T-helper 17 cell (primary cell): ENCODE measurements at places on chromosomes 5 and 9. TPM values are rescaled to one million over a fixed set of nuclear protein-coding genes. Genes with fewer than 3 reads are reported as not detected.

- no peaks in the 10 kb centered on the region for H3K27me3 ChIP-seq
- H3K27ac ChIP-seq = no peak overlapping the region
- H3K4me1 ChIP-seq = peaks cover 2% of the 10 kb centered on the region
- H3K36me3 ChIP-seq = peaks cover 5% of the 10 kb centered on the region
Observed at GRCh38 chr5:122871661-122872060, 26.2 kb downstream of the SNX24 start.

Gene DNLZ
- 28.6 TPM for total RNA-seq

GRCh38 chr5:176369934-176370711 lies 4.8 kb downstream of the ARL10 start:
- no peak overlapping the region for H3K27ac ChIP-seq
- no peak overlapping the region for H3K4me3 ChIP-seq
- peaks cover 9% of the 10 kb centered on the region for H3K4me1 ChIP-seq
- H3K36me3 ChIP-seq = no peaks in the 10 kb centered on the region
- H3K27me3 ChIP-seq = no peaks in the 10 kb centered on the region

Gene SCGB3A2
- not detected for total RNA-seq

Gene MZB1
- 3.1 TPM for total RNA-seq

Gene CCDC192
- 0.45 TPM for total RNA-seq

DNA sequence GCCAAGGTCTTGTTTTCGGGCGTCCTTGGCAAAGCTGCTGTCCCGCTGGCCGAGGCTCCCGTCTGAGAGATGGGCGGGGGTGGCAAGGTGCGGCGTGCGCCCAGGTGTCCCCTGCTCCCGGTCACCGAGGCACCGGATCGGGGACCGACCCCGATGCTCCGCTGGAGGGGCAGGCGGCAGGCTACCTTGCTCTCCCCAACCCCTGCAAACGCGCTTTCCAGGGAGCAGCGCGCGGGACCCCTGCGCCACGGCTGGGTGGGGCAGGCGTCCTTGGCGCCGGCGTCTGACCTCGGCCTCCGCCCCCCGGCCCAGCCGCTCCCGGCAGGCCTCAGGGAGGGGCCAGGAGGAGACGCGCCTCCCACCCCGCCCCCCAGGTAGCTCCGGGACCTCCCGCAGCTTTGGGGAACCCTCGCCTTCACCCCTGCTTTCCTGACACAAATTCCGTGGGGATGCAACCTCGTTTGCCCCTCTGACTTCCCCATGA lies 551 bp downstream of the N4BP3 start:
- peak overlapping the region; percentile 92 for H3K4me3 ChIP-seq
- no peaks in the 10 kb centered on the region for H3K27me3 ChIP-seq
- H3K27ac ChIP-seq = peak overlapping the region; percentile 97
- H3K36me3 ChIP-seq = no peaks in the 10 kb centered on the region
- peaks cover 31% of the 10 kb centered on the region for H3K4me1 ChIP-seq
- no peak for DNase-seq

- no peaks in the 10 kb centered on the region for H3K36me3 ChIP-seq
- H3K4me3 ChIP-seq = no peak overlapping the region
- H3K27ac ChIP-seq = no peak overlapping the region
Observed at GRCh38 chr5:92409134-92409533, 1026.0 kb upstream of the ARRDC3 start.

GRCh38 chr5:151684690-151685361 lies 1.9 kb downstream of the SPARC start:
- no peak overlapping the region for H3K27ac ChIP-seq
- no peak for DNase-seq
- H3K4me1 ChIP-seq = peaks cover 13% of the 10 kb centered on the region
- H3K36me3 ChIP-seq = peaks cover 7% of the 10 kb centered on the region
- peaks cover 61% of the 10 kb centered on the region for H3K27me3 ChIP-seq

Gene NRG2
- total RNA-seq = 0.08 TPM

- H3K36me3 ChIP-seq = no peaks in the 10 kb centered on the region
- H3K4me3 ChIP-seq = no peak overlapping the region
- no peaks in the 10 kb centered on the region for H3K4me1 ChIP-seq
- no peak for DNase-seq
- no peak overlapping the region for H3K27ac ChIP-seq
Observed at GRCh38 chr9:120177121-120177520, 402.8 kb downstream of the CDK5RAP2 start.

Gene IL13
- not detected for total RNA-seq

Gene SPATA31D4
- total RNA-seq = not detected

GRCh38 chr5:127410959-127411358 lies 106.5 kb upstream of the PRRC1 start:
- H3K4me3 ChIP-seq = no peak overlapping the region
- peaks cover 16% of the 10 kb centered on the region for H3K27me3 ChIP-seq
- no peak for DNase-seq
- peak overlapping the region; percentile 27 for H3K27ac ChIP-seq
- no peaks in the 10 kb centered on the region for H3K36me3 ChIP-seq

DNA sequence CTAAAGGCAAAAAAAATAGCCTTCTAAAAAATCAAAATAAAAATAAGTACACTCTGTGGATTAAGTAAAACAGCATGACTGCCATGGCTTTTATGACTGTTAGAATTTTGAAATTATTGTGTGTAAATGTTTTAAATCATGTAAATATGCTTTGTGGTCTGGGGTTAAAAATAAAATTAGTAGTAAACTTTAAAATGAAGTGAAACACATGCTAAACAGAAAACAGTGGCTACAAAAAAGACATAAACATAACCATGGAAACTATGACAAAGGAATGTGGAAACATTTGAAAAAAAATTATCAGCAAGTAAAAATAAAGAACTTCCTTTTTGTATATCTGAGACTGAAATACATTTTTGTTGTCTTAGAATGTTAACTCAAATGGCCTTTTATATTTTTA lies 134.5 kb upstream of the SPEF2 start:
- peaks cover 3% of the 10 kb centered on the region for H3K36me3 ChIP-seq
- peaks cover 10% of the 10 kb centered on the region for H3K4me1 ChIP-seq
- no peak overlapping the region for H3K4me3 ChIP-seq
- no peak overlapping the region for H3K27ac ChIP-seq

DNA sequence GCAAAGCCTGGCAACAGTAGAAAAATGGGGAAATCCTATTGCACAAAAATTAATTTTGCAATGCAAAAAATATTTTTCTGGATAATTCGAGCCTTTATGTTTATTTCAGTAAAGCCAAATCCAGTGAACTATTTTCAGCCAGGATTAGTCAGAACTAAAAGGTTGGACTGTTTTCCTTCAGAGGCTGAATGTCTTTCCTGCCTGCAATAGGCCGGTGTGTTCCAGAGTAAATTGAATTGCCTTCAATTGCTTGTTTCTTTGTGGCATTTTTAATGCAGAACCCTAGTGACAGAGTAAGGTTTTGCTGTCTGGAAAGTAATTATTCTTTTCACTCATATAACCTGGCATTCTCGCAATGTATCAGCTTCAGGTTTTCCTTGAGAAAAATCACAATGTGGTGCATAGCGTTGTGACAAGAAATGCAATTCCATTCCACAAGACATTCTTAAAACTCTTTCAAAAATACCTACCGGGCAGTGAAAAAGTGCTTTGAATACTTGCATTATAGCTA lies 183.7 kb downstream of the GLIS3 start:
- no peaks in the 10 kb centered on the region for H3K36me3 ChIP-seq
- no peak for DNase-seq
- H3K4me3 ChIP-seq = no peak overlapping the region
- peaks cover 11% of the 10 kb centered on the region for H3K27me3 ChIP-seq
- no peaks in the 10 kb centered on the region for H3K4me1 ChIP-seq
- H3K27ac ChIP-seq = no peak overlapping the region

DNA sequence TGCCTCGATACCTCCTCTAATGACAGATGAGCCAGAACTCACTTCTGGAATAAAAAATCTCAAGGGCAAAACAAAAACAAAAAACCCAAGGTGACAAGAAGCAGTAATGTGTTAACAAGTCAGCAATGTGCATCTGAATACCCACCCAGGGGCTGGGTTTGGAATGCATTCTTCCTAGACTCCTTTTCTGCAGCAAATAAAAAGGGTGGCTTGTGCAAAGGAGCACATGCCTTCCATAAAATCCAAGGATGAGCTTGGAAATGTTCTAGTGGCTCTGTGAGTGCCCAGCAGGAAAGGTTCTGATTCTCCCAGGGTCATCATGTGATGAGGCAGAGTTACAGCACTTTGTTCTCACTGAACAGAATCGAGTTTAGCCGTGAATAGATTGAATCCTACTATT lies 599.9 kb downstream of the RAB3C start:
- H3K4me1 ChIP-seq = peaks cover 3% of the 10 kb centered on the region
- no peak overlapping the region for H3K27ac ChIP-seq
- H3K27me3 ChIP-seq = peaks cover 44% of the 10 kb centered on the region

Gene CCDC183
- total RNA-seq = 2.2 TPM

- H3K36me3 ChIP-seq = peaks cover 11% of the 10 kb centered on the region
- H3K4me1 ChIP-seq = peaks cover 22% of the 10 kb centered on the region
- H3K4me3 ChIP-seq = no peak overlapping the region
- DNase-seq = no peak
- no peaks in the 10 kb centered on the region for H3K27me3 ChIP-seq
Observed at GRCh38 chr9:7794196-7794595, 5.4 kb downstream of the DMAC1 start.

DNA sequence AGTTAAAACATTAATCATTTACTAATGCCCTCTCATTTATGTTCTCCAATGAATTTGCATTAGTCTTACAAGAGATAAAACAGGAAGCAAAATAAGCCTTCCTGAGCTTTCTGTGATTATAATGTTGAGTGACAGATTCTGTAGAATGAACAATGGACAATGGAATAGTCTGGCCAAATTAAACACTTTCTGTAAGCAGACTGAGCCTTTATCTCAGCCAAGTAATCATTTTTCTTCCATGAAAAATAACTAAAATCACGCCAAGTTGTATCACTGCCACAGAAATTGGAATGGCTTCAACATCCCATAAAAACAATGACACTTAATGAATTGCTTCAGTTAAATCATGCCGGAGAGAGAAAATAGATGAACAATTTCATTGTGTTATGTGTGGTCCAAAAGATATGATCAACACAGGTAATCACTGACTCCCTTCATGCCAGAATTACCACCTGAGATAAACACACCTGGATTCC lies 63.0 kb downstream of the TSSK1B start:
- peaks cover 2% of the 10 kb centered on the region for H3K4me1 ChIP-seq
- no peaks in the 10 kb centered on the region for H3K27me3 ChIP-seq
- no peak for DNase-seq
- H3K36me3 ChIP-seq = no peaks in the 10 kb centered on the region

Gene DOLK
- total RNA-seq = 5.1 TPM

DNA sequence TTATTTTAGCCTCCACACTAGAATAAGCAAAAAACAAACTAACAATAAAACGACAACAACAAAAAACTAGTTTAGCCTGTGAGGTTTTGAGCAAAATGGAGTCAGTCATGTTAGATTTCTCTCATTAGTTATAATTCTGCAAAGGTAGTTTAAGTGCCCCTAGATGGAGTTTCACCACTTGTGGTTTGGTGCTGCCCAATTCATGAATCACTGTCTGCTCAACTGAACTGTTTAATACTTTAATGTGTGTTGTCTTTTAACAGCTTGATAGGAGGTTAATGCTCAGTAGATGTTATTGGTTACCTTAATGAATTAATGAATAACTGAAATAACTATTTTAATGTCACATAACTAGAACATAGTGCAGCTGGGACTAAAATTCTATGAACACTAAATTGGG lies 3.5 kb upstream of the PLAA start:
- H3K27me3 ChIP-seq = peaks cover 11% of the 10 kb centered on the region
- no peak overlapping the region for H3K27ac ChIP-seq
- peaks cover 24% of the 10 kb centered on the region for H3K4me1 ChIP-seq
- no peak overlapping the region for H3K4me3 ChIP-seq

DNA sequence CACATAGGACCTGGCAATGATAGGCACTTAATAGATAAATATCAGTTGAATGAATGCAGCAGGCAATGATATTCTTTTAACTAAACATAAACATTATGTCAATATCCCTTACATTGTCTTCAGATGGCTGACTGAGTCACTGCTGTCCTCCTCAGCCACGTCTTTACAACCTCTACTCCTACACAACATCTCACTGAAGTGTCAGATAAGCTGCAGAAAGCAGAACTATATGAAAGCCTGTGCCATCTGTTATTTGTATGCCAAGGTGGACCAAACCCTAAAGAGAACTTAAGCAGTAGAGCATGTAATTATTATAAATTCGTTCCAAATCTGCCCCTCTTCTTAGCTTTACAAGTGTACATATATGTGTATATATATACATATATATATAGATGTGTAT lies 271.2 kb downstream of the RASEF start:
- DNase-seq = no peak
- H3K4me3 ChIP-seq = no peak overlapping the region

Gene TAF11L10
- not detected for total RNA-seq

Gene IFNA2
- total RNA-seq = not detected

DNA sequence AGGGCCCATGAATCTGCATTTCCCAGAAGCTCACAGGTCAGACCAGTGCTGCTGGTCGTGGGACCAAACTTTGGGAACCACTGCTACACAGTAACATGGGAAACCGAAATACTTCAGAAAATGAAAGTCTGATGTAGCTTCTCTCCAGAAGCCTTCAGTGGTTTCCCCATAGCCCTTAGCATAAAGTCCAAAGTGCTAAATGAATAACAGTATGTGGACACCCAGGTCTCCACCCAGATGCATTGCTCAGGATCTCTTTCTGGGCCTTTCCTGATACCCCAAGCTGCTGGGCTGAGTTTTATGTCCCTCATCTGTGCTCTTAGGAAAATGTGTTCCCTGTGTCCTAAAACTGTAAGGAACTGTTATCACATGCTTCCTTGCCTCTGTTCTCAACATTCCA lies 100.4 kb downstream of the NFIB start:
- H3K27me3 ChIP-seq = peaks cover 35% of the 10 kb centered on the region
- no peaks in the 10 kb centered on the region for H3K36me3 ChIP-seq
- H3K4me1 ChIP-seq = no peaks in the 10 kb centered on the region
- H3K27ac ChIP-seq = no peak overlapping the region
- no peak for DNase-seq
- no peak overlapping the region for H3K4me3 ChIP-seq

DNA sequence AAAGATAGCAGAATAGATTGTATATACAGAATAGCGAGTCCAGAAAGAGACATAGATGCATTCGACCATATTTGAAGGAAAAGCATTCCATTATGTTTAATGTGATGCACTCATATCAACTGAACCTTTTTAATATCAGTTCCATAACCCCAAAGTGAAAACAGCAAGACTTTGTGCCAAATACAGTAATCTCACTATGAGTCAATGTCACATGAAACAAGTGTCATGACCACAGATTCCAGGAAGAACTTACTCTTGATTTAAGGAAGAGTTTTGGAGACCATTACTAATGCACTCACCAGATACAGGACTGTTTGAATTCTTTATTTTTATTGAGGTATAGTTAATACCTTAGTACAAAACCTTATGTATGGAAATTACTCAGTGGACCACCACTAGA lies 220.5 kb downstream of the SH3GL2 start:
- no peaks in the 10 kb centered on the region for H3K27me3 ChIP-seq
- no peak for DNase-seq
- H3K36me3 ChIP-seq = no peaks in the 10 kb centered on the region
- H3K4me1 ChIP-seq = no peaks in the 10 kb centered on the region
- H3K4me3 ChIP-seq = no peak overlapping the region
- no peak overlapping the region for H3K27ac ChIP-seq
